A673 (cell line): ENCODE measurements at places on chromosomes 4 and X. TPM values are rescaled to one million over a fixed set of nuclear protein-coding genes. Genes with fewer than 3 reads are reported as not detected.

The USP26 gene
- total RNA-seq: not detected in 2 replicates

The CDX4 gene
- total RNA-seq: not detected in 2 replicates

DNA sequence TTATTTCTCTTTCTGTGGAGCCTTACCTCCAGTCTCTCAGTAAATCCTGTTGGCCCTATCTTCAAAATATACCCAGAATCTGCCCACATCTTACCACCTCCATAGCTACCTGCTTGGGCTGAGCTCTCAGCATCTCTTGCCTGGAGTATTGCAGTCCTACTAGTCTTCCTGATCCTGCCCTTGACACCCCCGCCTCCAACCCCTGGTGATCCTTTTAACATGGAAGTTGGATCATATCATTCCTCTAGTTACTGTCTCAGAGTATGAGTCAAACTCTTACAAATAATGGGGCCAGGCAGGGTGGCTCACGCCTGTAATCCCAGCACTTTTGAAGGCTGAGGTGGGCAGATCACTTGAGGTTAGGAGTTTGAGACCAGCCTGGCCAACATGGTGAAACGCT, 43.1 kb upstream of the SETD7 start:
- H3K36me3 ChIP-seq: no peaks in the 10 kb centered on the region
- no peak for DNase-seq
- peaks cover 34% of the 10 kb centered on the region for H3K4me1 ChIP-seq
- H3K27me3 ChIP-seq: no peaks in the 10 kb centered on the region
- H3K4me3 ChIP-seq: no peak overlapping the region

DNA sequence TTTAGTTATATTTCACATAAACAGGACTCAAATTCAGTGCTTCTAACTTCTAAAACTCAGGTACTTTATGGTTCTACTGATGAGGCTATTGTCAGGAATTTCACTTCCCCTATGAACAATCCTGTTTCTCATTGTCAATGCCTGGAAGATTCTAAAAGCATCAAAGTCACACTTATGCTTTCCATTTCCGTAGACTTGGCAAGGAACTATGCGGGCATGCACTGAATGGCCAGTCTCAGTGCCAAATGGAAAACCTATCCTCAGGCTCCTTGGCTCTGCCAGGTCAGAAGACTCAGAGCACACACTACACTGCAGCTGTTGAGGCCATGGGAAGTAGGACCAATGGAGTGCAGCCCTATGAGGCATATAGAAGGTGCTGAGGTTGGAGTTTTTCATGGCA, 97.0 kb upstream of the PTPN13 start:
- no peaks in the 10 kb centered on the region for H3K36me3 ChIP-seq
- H3K27me3 ChIP-seq: no peaks in the 10 kb centered on the region
- peak overlapping the region; percentile 83 for H3K27ac ChIP-seq
- no peak overlapping the region for H3K4me3 ChIP-seq
- H3K4me1 ChIP-seq: peaks cover 58% of the 10 kb centered on the region

DNA sequence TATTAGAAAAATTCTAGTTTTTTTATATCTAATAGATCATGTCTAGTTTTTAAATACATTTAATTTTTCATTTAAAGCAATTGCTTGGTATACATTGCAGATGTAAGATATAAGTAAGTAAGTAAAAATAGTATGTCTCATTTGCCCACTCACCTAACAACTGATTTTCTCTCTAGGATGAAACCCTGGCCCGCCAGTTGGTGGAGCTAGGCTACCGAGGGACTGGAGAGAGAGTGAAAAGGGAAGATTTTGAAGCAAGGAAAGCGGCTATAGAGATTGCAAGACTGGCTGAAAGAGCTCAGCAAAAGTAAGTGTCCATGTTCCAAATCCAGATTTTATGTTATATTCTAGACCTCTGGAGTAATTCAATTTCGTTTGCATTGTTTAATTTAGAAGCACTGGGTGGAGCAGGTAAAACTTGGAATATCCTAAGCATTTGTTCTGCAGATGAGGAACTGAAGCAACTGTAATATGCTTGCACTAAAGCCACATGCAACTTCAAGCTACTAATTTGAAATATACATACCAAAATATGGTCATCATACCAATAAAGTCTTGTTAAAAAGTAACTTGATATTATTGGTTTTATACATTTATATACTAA, 27.1 kb downstream of the CFAP299 start:
- no peak overlapping the region for H3K4me3 ChIP-seq
- no peaks in the 10 kb centered on the region for H3K36me3 ChIP-seq
- no peaks in the 10 kb centered on the region for H3K4me1 ChIP-seq

DNA sequence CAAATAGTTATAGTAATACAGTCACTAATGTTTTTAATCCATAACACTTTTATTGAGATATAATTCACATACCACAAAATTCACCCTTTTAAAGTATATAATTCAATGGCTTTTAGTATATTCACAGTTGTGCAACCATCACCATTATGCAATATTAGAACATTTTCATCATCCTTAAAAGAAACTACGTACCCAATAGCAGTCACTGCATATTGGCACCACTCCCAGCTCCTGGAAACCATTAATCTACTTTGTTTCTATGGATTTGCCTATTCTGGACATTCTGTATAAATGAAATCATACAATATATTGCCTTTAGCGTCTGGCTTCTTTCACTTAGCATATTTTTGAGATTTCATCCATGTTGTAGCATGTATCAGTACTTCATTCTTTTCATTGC, 99.3 kb downstream of the AMMECR1 start:
- no peak overlapping the region for H3K4me3 ChIP-seq
- H3K36me3 ChIP-seq: no peaks in the 10 kb centered on the region
- no peaks in the 10 kb centered on the region for H3K27me3 ChIP-seq
- peaks cover 51% of the 10 kb centered on the region for H3K4me1 ChIP-seq
- no peak overlapping the region for H3K27ac ChIP-seq

DNA sequence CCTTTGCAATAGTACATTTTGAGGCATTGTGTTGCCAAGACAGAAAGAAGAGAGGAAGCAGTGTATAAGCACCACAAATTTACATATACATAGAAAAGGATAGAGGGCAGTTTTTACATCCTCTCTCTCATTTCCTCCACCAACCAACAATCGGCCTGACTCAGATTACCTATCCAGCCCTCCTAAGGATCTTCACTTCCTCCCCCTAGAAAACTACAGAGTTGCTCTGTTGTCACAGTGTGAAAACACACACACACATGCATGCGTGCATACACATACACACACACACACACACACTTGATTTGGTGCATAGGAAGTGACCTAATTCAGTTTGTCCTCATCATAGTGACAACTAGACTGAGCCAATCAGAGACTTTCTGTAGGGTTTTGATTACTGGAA, 98.8 kb upstream of the SPRY1 start:
- no peaks in the 10 kb centered on the region for H3K27me3 ChIP-seq
- H3K4me3 ChIP-seq: no peak overlapping the region
- H3K36me3 ChIP-seq: no peaks in the 10 kb centered on the region

- no peaks in the 10 kb centered on the region for H3K36me3 ChIP-seq
- no peaks in the 10 kb centered on the region for H3K27me3 ChIP-seq
- DNase-seq: peak; percentile 37
- peaks cover 18% of the 10 kb centered on the region for H3K4me1 ChIP-seq
These were observed at the start of gene RAB33A for GRCh38 chrX:130171446-130172126. RAB33A (plus strand) TSS chrX:130171962; CDS start chrX:130172063, 101 bp downstream.

DNA sequence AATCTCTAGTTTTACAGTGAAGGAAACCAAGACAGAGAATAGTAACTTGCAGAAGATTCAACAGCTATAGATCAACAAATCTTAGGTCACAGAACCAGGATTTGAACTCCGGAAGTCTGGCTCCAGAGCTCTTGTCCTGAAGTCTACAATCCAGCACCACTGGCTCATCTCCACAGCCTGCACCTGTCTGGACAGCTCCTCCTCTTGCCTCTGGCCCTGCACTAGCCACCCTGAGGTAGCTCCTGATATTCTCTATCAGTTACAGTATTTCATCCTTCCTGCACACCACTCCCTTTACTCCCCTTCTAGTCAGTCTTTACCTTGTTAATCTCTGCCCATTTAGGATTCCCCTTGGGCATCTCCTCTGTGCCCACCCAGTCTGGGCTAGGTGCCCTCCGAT, 58.1 kb upstream of the LNX1 start:
- no peak overlapping the region for H3K4me3 ChIP-seq
- DNase-seq: no peak
- H3K27ac ChIP-seq: no peak overlapping the region
- H3K36me3 ChIP-seq: no peaks in the 10 kb centered on the region
- no peaks in the 10 kb centered on the region for H3K4me1 ChIP-seq

DNA sequence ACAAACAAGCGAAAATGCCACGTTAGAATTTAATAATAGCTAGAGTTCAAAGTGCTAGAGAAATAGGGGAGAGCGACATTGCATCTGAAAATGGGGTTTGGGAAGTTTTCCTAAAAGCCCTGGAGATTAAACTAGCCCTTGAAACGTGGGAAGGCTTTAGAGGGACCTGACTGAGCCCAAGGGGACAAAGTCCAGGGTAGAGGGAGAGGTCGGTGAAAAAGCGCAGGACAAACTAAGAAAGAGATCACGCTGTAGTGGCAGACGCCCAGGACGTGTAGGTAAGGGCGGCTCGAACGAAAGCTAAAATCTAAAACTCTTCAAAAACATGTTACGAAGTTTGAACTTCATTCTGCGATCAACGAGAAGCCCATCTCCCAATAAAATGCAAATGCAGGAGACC, 1.1 kb upstream of the ATP11C start:
- H3K4me3 ChIP-seq: peak overlapping the region; percentile 79
- DNase-seq: no peak
- H3K36me3 ChIP-seq: no peaks in the 10 kb centered on the region
- no peaks in the 10 kb centered on the region for H3K27me3 ChIP-seq
- peak overlapping the region; percentile 91 for H3K27ac ChIP-seq

DNA sequence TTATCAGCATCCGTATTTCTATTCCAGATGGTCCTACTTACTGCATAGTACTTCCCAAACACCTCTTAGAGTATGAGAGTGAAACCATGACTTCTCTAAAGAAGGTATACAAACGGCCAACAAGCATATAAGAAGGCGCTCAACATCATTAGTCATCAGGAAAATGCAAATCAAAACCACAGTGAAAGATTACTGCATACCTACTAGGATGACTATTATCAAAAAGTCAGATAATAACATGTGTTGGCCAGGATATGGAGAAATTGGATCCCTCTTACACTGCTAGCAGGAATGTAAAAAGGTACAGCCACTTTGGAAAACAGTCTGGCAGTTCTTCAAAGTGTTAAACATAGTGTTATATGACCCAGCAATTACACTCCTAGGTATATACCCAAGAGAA, 215.3 kb upstream of the CXorf66 start:
- no peaks in the 10 kb centered on the region for H3K36me3 ChIP-seq
- no peak overlapping the region for H3K4me3 ChIP-seq
- no peak for DNase-seq
- H3K27me3 ChIP-seq: no peaks in the 10 kb centered on the region
- H3K4me1 ChIP-seq: no peaks in the 10 kb centered on the region
- H3K27ac ChIP-seq: no peak overlapping the region

DNA sequence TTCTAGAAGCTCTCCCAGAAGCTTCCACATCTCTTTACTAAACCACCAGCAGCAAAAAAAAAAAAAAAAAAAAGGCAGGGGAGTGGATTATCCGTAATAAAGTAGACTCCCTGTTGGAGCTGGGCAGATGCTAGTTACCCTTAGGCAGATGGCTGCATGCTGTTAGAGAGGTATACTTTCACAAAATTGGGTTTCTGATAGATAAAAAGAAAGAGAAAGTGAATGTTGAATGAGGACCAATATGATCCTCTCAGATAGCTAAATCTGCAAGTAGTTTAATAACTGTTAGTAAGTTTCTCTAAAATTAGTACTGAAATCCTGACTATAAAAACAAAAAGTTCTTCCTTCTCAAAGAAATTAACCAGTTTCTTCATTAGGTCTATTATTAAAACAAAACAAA, 195.4 kb downstream of the ANAPC10 start:
- no peaks in the 10 kb centered on the region for H3K36me3 ChIP-seq
- no peaks in the 10 kb centered on the region for H3K27me3 ChIP-seq
- no peak for DNase-seq
- no peaks in the 10 kb centered on the region for H3K4me1 ChIP-seq

- no peaks in the 10 kb centered on the region for H3K4me1 ChIP-seq
- H3K36me3 ChIP-seq: no peaks in the 10 kb centered on the region
- no peak overlapping the region for H3K4me3 ChIP-seq
- H3K27ac ChIP-seq: no peak overlapping the region
These were observed 2.0 kb downstream of the FGFBP1 start for GRCh38 chr4:15936495-15936894.

GRCh38 chrX:8430444-8430843, 34.2 kb upstream of the VCX3B start:
- DNase-seq: no peak
- no peaks in the 10 kb centered on the region for H3K4me1 ChIP-seq
- no peak overlapping the region for H3K27ac ChIP-seq
- no peak overlapping the region for H3K4me3 ChIP-seq
- no peaks in the 10 kb centered on the region for H3K27me3 ChIP-seq
